CD4-positive, alpha-beta T cell treated with Interleukin-6 for 4 hours (primary cell): ENCODE measurements at places on chromosomes 12 and 14.

- no peak for DNase-seq
Measured at GRCh38 chr12:54197431-54197909, 8.7 kb upstream of the SMUG1 start.

GRCh38 chr12:770479-770878 is 18.1 kb downstream of the WNK1 start:
- DNase-seq: no peak

GRCh38 chr12:64756376-64756775 is 2.8 kb downstream of the GNS start:
- DNase-seq: no peak

DNA sequence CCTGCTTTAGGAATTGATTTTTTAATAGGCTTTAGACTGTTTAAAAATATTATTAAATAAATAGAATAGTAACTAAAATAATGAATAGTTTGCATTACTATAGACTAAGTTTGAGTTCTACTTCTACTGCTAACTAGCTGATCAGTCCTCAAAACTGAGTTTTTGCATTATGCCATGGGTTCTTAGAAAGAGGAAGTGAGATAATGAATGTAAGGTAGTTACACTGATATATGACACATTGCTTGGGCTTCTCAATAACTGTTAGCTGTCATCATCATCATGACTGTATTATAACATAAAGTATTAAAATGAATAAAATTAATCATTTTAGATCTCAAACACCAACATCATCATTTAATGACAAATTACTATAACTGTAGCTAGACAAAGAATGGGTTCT is 949.7 kb downstream of the TRHDE start:
- DNase-seq: no peak

- DNase-seq: peak; percentile 30
Measured at GRCh38 chr14:35687335-35687939, 121.7 kb downstream of the RALGAPA1 start.

DNA sequence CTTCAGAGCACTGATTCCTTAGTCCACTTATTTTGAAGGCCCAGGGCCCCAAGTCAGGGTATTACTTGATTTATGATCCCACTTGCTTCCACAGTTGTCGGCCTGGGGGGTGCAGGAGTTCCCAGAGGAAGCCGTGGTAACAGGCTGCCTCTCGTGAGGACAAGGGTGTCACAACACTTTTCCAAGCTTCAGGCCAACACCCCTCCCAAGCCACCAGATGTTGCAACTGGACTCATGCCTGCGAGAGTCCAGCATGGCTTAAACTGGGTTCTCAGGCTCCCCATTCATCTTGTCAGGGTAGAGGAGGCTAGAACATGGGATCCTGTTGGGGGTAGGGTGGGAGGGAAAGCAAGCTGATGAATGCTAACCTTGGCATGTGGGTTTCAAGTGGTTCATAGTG is 56.1 kb downstream of the BMP4 start:
- no peak for DNase-seq

DNA sequence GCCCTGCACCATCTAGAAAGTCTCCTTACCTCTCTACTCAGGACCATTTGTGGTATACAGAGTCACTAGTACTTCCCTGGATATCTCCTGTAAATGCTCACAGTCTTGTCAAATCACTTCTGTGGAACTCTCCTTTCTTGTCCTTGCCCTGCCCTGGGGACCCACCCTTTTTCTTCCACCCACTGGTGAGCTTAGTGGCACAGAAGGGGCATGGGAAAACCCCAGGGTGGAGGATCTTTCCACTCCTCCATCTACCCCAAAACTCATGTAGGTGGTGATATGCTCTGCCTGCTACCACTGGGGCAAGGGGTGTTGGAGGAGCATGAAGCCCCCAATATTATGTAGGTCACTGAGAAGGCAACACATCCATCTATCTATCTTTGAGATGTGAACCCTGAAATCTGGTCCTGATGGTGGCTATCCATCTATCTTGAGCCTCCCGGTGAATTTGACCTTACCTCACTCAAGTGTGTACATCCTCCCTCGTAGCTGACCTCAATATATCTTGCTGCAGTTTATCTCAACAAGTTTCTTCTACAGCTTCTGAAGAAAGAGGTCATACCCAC is 943 bp downstream of the TESPA1 start:
- no peak for DNase-seq

GRCh38 chr12:45431126-45431525 is 215.2 kb downstream of the ANO6 start:
- no peak for DNase-seq

DNA sequence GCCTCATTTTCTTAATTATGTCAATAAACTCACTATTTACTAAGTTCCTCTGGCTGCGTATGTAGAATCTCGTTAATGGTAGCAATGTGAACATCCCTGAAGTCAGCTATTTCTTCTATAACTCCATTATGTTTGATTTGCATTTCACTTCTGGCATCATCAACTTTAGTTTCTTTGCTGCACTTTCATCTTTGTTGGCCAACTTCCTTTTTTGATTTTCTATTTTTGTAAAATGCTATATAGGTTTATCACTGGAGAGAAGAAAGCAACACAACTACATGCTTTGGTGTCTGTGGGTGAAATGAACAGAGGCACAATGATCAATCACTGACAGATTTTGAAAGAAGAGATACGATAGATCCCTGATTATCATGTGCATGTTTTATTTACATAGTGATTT is 58.5 kb upstream of the ATF7IP start:
- DNase-seq: no peak

GRCh38 chr14:103204852-103205540 is 81.7 kb downstream of the TNFAIP2 start:
- no peak for DNase-seq

- DNase-seq: no peak
Measured at GRCh38 chr12:127306604-127307215, 960.3 kb upstream of the TMEM132C start.

GRCh38 chr12:5556033-5556614 is 124.2 kb downstream of the NTF3 start:
- no peak for DNase-seq

DNA sequence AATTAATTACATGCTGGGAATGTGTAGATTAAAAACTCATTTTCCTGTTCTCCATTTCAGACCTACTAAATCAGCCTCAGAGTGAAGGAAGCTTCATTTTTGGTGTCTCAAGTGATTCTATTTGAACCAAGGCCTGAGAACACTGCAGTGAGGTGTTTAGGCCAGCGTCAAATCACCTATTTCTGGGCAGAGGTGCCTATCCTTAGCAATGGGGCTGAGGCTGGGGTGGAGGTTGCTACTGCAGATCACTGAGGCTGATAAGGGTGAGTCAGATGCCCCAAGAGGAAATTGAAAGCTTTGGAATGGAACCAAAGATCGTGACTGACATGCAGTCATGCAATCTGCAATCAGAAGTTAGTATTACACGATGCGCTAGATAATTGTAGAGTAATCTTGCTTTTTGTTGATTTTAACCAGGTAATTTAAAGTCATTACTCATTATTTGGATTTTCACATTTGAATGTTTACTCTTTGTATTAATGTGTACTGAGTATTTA is 4.4 kb downstream of the TXNRD1 start:
- DNase-seq: peak; percentile 75

- DNase-seq: no peak
Measured at GRCh38 chr14:39827901-39828655, 395.8 kb upstream of the FBXO33 start.

DNA sequence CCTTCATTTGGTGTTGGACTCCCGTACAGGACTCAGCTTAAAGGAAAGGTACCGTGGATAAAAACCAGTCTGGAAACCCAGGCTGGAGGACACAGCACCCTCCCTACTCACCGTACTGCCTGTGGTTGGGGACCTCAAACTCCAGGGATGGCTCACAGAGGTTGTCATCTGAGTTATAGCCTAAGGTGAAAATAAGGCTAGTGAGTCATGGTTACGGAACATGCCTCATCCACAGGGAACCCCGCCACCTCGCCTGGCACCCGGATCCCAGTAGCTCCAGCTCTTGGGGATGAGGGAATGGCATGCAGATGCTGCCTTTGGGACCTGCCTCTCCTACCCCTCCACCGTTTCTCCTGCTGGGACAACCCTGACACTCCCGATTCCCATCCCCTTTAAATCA is 36.8 kb upstream of the GPR68 start:
- no peak for DNase-seq

- peak; percentile 21 for DNase-seq
Measured at GRCh38 chr14:56195704-56196103, 77.5 kb downstream of the PELI2 start.

GRCh38 chr12:25323581-25323982 is 72.9 kb upstream of the KRAS start:
- peak; percentile 41 for DNase-seq

DNA sequence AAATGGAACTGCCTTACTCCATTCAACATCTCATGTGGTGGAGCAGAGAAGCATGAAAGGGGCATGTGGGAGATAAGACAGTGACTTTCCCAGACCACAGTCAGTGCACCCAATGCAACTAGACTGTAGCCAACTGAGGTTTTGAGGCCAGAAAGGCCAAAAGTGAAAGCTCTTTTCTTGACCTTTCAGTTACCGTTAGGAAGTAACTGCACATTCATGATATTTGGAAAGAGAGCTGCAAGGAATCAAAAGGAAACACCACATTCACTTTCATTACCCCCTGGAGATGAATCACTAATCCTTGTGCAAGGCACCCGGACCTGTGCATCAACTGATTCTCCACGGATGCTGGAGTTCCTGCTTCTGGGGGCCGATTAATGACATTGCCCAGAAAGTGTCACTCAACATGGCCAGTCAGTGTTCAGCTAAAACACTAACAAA is 72.9 kb upstream of the ELK3 start:
- DNase-seq: no peak

GRCh38 chr14:56133547-56133946 is 15.3 kb downstream of the PELI2 start:
- DNase-seq: no peak

DNA sequence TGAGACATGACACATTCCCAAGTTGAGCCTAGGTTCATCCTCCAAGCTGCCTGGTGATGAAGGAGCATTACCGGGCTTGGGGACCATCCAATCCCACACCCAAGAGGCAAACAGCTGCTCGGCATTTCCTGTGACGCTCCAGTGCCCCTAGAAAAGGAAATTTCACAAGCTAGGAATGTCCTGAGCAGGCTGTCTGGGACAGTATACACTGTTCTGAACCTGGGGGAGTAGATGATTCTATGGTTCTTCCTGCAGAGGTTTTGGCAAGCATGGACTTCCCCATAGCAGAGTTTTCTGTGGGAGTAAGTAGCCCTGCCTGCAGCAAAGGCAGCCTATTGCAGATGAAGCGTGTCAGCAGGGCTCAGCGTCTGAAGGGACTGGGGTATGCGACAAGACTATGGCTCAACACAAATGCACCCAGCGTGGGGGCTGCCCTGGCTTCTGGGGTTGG is 47.4 kb upstream of the SRSF5 start:
- no peak for DNase-seq

DNA sequence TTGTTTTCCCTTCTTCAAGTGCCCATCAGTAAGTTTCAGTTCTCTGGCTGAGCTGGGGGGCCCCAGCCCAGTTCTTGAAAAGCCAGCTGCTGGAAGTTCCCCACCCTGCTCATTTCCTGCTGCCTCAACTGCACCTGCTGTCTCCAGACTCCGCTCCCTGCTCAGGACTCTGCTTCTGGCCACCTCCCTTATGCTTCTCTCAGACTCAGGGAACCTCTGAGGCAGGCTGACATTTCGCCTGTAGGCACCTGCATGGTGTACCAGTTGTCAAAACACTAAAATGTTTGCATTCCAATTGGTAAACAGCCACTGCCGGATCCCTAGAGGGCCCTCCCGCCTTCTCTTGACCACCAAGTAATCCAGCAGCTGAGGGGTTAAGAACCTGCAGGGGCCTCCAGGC is 136.5 kb upstream of the VRK1 start:
- DNase-seq: no peak

DNA sequence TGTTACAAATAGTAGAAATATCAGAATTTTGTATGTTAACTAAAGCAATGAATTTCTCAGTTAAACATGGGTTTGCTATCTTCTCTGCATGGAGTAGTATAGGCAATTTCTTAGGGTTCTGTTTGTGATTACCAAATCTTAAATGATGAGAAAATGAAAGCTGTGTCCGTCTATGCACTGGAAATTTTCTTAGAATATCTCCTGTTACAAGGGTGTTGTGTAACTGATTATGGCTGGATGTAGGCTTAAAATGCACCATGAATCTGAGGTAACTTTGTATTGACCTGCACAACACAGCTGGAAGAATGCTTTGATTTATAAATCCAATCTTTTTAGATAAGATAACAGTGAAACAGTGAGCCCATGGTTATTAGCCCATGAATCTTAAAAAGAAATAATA is 17.8 kb downstream of the TRIP11 start:
- DNase-seq: no peak

GRCh38 chr14:64394423-64394822 is 6.3 kb downstream of the MTHFD1 start:
- DNase-seq: no peak

- no peak for DNase-seq
Measured at GRCh38 chr12:85720308-85721033, 115.7 kb downstream of the RASSF9 start.

DNA sequence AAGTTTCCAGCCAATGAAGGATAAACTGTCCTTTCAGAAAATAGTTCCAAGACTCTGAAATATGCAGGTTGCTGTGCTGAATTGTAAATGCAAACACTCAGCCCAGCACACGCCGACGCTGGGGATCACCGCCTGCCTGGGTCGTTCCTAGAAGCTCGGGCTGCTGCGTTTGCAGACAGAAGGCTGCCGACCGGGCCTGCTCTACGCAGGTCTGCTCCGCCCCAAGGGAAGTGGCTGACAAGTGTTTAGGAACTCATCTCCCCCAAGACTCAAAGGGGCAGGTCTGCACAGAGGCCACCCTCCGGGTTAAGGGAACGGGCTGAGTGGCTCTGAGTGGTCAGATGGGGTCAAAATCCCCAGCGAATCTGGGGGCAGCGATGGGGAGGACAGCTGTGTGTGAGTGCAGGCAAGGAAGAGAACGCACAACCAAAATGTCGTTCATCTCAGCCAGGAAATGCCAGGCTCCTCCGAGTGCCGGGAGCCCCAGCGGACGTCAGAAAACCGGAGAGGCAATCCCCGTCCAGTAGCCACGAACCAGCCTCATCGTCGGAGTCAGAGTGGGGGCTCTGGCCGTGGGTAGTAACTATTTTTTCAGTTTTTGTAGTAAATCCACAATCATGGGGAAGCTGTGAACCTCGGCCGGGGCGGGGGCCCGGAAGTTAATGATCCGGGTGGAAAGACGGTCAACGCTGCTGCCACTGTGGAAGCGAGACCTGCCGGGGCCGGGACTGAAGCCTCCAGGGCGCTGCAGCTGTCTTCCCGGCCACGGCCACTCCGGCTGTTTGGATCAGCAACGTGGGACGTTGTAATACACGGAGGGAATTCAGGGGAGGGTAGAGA is 6.0 kb downstream of the GALNT9 start:
- DNase-seq: peak; percentile 43

DNA sequence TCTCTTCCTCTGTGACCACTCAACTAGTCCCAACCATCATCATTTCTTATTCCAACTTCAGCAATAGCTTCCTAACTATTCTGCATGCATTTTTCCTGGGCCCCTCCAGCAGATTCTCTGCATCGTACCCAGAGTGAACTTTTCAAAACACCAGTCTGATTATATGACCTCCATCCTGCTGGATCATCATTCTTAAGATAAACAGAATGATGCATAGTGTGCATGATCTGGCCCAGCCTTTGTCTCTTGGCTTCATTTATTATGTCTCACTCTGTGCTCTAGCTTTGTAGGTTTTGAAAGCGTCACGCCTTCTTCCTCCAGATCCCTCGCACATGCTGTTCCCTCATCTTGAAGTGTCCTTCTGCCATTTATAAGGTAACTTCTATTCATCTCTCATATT is 46.3 kb upstream of the SLC38A4 start:
- no peak for DNase-seq
